NCI-H774 (cell line): ENCODE measurements at places on chromosomes 2 and 18.

DNA sequence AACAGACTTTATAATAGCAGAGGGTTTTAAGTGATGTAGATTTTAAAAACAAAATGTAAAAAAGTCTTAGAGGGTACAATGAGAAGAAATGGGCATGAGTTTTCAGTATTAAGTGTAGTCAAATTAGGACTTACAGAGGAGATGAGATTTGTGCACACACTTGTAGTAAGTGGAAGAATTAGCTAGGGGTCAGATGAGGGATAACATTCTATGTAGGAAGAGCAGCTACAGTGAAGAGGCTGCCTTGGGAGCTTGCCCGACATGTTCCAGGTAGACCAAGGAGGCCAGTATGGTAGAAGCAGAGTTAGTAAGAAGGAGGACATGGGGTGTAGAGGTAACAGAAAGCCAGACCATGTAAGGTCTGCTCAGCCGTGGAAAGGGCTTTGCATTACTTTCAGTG lies 189.2 kb upstream of the DSEL start:
- no peak for DNase-seq

DNA sequence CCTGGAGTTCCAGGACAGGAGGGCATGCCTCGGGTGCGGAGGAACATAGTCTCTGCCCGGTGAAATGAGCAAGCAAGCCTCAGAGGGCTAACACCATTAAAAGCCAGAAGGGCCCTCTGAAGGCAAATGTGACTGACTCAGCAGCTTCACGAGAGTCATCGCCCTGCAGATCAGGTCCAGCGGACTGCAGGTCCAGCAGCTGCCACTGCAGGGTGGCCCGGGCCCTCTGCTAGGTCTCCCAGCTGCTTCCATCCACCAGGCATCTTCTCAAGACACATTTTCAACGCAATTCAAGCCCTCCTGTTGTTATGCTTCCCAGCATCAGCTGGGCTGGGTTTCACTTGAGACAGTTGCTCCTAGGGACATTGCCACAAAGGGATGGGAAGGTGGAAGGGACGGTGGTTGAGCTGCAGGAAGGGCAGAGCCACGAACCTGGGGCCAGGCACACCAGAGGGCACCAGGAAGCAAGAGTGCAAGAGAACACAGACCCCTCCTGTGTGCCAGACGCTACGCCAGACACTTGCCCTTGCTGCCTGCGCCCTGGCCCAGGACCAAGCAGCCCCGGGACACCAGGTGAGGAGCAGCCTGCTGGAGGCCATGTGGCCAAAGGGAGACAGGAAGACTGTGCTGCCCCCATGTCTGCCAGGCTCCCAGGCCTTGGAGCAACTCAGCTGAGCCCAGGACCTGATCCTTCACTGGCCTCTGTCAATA lies 173.0 kb downstream of the HDAC4 start:
- DNase-seq = no peak

GRCh38 chr2:207239754-207240494 lies 74.2 kb upstream of the KLF7 start:
- no peak for DNase-seq

- DNase-seq = no peak
Observed at GRCh38 chr2:102143450-102143985, 972 bp downstream of the IL1R1 start.

GRCh38 chr2:5042666-5043440 lies 649.3 kb upstream of the SOX11 start:
- no peak for DNase-seq

GRCh38 chr18:55641486-55641885 lies 53.5 kb upstream of the TCF4 start:
- no peak for DNase-seq

DNA sequence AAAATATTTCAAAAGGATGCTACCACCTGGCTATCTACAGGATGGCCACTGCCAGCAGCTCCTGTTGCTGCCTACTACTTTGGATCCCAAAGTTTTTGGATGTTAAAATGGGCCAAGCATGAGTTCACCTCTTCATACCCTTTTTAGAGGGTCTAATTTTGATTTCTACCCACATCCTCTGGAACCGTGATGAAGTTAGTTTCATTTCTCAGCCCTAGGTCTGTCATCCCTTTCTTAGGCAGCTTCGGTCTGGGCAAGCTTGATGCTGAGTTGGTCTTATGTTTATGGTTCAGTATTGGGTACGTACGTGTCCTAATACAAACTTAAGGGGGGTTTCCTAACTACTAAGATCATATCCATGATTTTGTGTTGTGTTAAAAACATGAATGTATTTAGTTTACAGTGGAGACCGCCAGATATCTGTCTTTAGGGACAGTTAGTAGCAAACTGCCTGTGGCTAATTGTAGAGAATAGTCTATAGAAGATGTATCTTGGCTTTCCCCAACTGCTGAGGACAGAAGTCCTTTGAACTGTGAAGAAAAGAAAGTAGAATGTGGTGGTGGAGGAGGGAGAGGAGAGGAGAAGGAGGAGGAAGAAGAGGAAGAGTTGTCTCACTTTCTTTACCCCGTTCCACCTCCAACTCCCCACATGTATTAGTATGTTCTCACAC lies 184.9 kb downstream of the UBE2E3 start:
- no peak for DNase-seq

DNA sequence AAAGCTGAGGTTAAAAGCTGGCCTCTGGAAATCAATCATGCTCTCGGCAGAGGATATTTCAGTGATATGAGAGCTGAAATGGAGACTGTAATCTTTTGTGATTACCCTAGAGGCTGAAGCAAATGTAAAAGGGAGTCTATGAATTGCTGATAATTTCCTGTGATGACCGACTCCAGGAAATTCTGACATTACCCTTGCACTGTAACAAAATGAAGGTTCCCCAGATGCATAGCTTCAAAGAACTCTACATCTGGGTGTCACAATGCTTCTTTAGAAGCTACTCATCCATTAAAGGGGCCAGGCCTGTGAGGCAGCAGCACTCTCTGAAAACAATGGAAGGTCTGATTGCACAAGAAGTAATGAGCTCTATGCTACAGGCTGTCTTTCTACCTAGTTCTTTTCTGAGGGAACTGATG lies 268.2 kb upstream of the SESTD1 start:
- no peak for DNase-seq

- no peak for DNase-seq
Observed at GRCh38 chr18:25725501-25725900, 364.9 kb downstream of the SS18 start.

DNA sequence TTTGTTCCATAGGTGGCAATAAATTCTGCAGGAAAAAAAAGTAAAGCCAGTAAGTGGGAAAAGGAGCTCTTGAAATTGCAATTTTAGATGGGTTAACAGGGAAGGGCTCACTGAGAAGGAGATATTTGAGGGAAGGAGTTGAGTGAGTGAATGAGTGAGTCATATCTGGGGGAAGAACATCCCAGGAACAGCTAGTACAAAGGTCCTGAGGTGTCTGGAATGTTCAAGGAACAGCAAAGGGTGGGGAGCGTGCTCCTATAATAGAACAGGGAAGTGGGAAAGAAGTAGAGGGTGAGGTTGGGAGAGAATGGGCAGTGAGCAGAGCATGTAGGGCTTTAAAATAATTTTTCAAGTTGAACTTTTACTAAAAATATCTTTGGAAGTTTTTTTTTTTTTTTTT lies 68.0 kb upstream of the PSME4 start:
- DNase-seq = no peak

- DNase-seq = no peak
Observed at GRCh38 chr18:12777500-12777944, 74.7 kb downstream of the PSMG2 start.
